Stimulated activated CD4-positive, alpha-beta T cell treated with anti-CD3 and anti-CD28 coated beads, TNF-alpha, amount 100 ng/mL, for 48 hours (primary cell): ENCODE measurements at places on chromosomes 4 and X.
A peak's percentile ranks its signal among the peaks of the same experiment; 100 is the strongest.

DNA sequence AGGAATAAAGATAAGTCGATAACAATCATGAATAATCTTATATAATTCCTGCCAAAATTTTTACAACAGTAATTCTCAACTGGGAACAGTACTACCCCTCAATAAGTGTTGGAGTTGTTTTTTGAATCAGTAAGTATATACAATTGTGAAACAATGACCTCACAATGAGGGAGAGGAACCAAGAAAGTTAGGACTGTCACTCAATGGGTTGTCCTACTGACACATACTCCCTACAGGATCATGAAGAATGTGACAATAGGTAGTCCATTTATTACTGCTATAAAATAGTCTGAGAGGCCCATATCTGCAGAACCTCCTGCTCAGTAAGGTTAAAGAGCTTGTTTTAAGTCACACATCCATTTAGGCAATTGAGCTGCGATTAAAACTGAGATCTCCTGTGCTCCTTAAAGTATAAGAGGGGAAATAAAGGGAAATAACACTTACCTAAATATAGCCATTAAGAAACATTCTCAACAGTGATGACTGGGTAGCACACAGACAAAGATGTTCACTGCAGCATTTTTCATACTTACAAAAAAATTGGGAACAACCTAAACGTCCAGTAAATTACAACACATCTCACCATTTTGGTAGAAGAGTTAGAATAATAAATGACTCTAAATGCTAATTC, 26.2 kb downstream of the FBXW7 start:
- DNase-seq: no peak

DNA sequence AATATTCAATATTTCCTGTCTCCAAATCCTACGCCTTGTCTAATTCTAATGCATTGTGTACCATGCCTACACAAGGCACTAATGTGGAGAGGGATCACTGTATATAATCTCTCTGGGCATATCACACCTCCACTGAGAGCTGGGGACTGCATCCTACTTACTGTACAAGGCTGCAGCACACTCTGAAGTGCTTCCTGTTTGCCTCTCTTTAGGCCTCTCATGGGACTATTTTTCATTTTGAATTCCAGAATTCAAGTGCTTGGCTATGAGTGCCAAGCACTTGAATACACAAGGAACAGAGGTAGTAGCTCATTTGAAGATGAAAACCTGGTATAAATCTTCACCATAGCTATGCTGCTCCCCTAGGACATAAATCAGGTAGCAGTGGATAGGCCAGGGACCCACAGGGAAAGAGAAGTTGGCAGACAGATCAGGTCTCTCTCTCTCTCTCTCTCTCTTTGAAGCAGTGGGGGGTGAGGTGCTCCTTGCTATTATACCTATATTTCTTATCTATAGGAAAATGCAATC, 229.7 kb upstream of the MBNL3 start:
- DNase-seq: no peak

- DNase-seq: no peak
Measured at GRCh38 chr4:155995069-155995468, 41.4 kb upstream of the CTSO start.

DNA sequence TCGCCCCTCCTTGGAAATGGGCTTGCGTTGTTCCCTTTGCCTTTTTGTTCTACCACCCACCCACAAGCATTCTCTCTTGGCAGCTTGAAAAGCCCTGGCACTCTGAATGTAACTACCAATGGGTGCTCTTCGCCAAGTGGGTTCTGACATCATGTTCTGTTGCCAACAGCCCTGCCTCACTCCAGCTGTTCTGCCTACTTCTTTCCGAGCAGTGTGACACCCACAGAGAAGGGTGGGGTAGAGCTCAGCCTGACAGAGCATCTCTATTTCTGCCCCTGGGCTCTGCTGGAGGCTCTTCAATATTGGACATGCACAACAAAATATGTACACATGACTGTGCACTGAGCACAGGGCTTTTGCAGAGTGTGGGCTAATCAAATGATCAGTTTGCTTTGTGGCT, 15.6 kb upstream of the EXOSC9 start:
- no peak for DNase-seq

- DNase-seq: no peak
Measured at GRCh38 chr4:24560868-24561368, 23.4 kb downstream of the DHX15 start.

- DNase-seq: no peak
Measured at GRCh38 chr4:187668526-187669082, 327.0 kb upstream of the ZFP42 start.

DNA sequence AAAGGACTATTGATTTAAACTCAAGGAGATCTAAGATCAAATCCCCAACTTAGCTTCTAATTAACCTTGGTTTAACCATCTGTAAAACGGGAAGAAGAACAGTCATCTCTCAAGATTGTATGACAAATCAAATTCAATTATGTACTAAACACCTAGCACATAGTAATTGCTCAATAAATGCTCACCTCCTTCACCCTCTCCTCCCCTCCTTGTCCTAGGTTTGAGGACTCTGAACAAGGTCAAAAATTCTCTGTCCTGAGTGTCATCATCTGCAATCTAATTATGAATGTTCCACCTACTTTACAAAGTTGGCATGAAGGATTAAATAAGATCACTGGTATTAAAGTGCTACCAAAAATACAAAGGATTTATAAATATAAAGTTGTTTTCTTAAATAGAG, 320.1 kb upstream of the PPARGC1A start:
- DNase-seq: no peak

DNA sequence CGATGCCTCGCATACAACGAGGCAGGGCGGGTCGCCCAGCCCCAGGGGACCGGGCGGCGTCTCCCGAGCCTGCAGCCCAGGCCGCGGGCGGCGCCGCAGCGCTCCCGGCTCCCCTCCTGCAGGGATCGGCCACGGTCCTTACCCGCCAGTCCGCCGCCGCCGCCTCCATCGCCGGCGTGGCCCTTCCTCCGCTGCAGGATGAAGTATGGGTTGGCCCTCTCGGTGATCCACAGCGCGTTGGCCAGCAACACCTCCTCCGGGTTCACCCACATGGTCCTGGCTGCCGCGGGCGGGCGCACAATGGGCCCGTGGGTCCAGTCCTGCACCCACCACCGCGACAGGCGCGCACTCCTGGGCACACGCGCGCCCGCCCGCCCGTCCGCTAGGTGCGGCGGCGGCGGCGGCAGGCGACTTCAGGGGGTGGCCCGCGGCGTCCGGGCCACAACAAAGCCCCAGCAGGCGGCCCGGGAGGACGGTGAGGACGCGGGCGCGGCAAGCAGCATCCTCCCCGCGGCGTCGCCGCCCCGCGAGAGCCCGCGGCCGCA, 339 bp downstream of the TBC1D9 start:
- DNase-seq: peak; percentile 3

DNA sequence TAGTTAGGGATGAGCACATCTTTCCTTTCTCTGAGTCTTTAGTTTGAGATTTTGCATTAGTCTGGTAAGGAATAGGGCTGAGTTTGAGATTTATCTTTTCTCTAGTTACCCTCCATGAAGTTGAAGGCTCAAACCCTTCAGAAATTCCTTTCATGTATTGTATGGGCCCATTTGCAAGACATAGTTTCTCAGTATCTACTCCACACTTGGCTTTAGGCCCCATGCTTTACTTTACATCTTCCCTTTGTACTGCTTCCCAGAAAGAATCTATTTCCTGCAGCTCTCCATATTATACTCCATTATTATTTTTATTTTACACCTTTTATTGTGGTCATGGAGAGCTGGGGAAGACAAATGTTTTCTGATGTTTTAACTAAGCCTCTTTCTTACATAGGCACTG, 1038.2 kb downstream of the TECRL start:
- no peak for DNase-seq

DNA sequence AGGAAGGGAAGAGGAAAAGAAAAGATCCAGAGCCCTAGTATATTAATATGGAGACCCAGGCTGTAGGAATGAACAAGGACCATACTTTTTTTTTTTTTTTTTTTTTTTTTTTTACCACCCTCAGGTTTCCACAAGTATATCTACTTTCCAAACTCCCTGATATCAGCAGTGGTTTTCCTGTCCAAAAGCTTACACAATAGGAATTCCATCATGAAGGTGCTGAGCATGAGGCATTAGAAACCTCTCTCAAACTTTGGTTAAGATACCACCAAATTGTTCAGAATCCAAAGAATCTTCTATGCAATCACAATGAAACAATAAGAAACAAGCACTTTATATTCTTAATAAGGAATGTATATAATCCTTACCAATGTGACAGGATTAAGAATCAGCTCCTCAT, 26.5 kb downstream of the RPS6KA3 start:
- no peak for DNase-seq

- no peak for DNase-seq
Measured at GRCh38 chr4:174332741-174333493, 49.2 kb downstream of the CEP44 start.

GRCh38 chr4:25030277-25031076, at the start of gene LGI2:
Gene LGI2, minus strand, starts transcription at chr4:25030946. Its CDS starts 253 bp downstream, at chr4:25030693.
- no peak for DNase-seq

DNA sequence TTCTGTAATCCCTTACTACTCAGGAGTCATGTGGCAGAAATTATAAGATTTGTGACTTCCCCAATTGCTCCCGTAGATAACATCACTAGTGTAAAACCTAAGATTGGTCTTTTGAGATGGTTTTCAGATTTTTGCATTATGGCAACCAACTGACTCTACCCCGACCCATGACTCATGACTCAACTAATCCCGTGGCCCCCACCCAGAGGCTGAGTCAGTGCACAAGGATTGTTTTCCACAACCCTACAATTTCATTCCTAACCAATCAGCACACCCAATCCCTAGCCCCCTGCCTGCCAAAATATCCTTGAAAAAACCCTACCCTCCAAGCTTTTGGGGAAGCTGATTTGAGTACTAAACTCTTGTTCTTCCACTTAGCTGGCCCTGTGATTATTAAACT, 109.4 kb upstream of the FAM9C start:
- DNase-seq: no peak

- DNase-seq: no peak
Measured at GRCh38 chr4:60948008-60948407, 252.1 kb upstream of the ADGRL3 start.

GRCh38 chr4:1027915-1028238, 16.5 kb downstream of the FGFRL1 start:
- DNase-seq: no peak

DNA sequence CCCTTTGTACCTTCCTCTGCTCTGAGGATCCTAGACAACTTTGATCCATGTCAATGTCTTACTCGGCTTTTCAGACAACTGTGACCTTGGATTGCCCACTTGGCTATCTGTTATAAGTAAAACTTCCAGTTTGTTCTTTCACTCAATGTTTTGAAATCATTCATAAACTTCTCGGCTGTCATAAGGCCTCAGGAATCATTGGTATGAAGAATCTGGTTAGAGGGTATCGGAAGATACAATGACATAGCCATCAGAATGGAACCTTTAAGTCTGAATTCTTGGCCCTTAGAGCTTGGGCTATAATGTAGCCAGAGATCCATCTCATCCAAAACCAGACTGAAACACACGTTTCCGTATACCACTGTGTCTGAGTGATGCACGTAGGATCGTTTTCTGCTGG, 59.0 kb upstream of the WDR1 start:
- DNase-seq: no peak

GRCh38 chrX:82748906-82749505, 759.1 kb upstream of the POU3F4 start:
- DNase-seq: no peak

DNA sequence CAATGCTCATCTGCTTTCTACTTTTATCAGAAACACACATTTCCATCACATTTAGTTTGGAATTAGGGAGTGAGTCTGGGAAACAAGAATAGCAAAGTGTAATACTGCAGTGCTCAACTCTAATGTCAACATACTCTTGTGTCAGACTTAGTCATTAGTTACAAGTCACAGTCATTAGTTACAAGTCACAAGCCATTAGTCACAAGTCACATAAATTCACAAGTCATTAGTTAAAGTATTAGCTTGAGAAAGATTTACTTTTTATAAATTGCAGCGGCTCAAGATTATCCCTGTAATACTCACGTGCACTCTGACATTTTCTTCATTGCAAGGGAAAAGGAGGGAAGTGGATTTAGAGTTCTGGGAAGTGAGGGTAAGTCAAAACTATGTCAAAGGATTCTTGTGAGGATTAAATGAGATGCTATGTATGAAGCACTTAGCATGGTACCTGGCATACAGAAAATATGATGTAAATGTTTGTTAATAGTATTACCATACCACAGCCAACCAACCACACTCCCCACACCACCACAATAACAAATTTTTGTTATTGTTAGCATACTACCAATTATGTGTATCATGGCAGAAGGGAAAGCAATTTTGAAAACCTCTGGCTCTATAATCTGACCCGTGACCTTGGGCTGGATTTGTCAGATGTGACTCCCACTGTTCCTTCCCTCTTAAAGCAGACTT, 116.6 kb downstream of the ARHGAP24 start:
- no peak for DNase-seq

- no peak for DNase-seq
Measured at GRCh38 chrX:8273451-8273895, 102.4 kb upstream of the VCX2 start.

- peak; percentile 3 for DNase-seq
Measured at GRCh38 chrX:84729809-84730208, 227.6 kb upstream of the HDX start.

GRCh38 chr4:188372829-188373228, 233.6 kb downstream of the TRIML1 start:
- DNase-seq: no peak

GRCh38 chr4:15320121-15320678, 107.6 kb upstream of the C1QTNF7 start:
- no peak for DNase-seq
